ENCODE measurements at places on chromosomes 3 and 15. TPM values are rescaled to one million over a fixed set of nuclear protein-coding genes. Genes with fewer than 3 reads are reported as not detected.

MRAS gene
- polyA plus RNA-seq: 60.0 TPM

SPTSSB gene
- 0.13 TPM for polyA plus RNA-seq

REC114 gene
- 0.40 TPM for polyA plus RNA-seq

GBE1 gene
- 30.9 TPM for polyA plus RNA-seq

AGBL1 gene
- not detected for polyA plus RNA-seq

FAM107A gene
- 4.9 TPM for polyA plus RNA-seq

FMN1 gene
- polyA plus RNA-seq: 6.0 TPM

TGM4 gene
- 0.10 TPM for polyA plus RNA-seq

GOLGA8S gene
- polyA plus RNA-seq: 0.05 TPM

EBLN2 gene
- polyA plus RNA-seq: 1.4 TPM

IQCF5 gene
- polyA plus RNA-seq: not detected

AADACL2 gene
- not detected for polyA plus RNA-seq

FOXB1 gene
- not detected for polyA plus RNA-seq

GLDN gene
- polyA plus RNA-seq: 3.0 TPM

UACA gene
- 186 TPM for polyA plus RNA-seq

SCG5 gene
- 81.2 TPM for polyA plus RNA-seq

ZIC1 gene
- polyA plus RNA-seq: 0.08 TPM

ADCY5 gene
- 5.4 TPM for polyA plus RNA-seq

CDHR4 gene
- not detected for polyA plus RNA-seq

Measured in adrenal gland (tissue), 19 donors.